ENCODE measurements at places on chromosomes 5 and 9.

- DNase-seq, result no peak
Measured at GRCh38 chr9:131306397-131307004, 17.0 kb downstream of the PLPP7 start.

GRCh38 chr9:131012023-131012334, 3.0 kb downstream of the LAMC3 start:
- no peak for DNase-seq

DNA sequence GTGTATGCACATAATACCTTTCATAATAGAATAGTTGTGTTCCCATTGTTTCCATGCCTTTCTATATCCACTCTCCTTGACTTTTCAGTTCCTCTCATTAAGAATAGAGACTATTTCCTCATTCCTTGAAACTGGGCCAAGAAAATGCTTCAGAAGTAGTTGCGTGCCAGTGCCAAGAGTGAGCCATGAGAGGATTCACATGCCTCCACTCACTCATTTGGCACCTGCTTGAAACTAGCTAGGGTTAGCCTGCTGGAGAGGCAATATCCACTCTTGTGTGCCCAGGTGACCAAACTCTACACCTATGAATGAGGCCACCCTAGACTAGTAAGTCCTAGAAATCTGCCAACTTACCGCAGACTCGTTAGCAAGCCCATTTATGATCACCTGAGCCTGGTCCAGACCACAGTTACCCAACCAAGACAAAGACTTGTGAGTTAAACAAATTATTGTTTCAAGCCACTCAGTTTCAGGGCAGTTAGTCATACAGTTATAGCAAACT, 276.3 kb downstream of the EPB41L4A start:
- DNase-seq, result no peak

GRCh38 chr5:132526974-132527564, 16.3 kb downstream of the IL5 start:
- DNase-seq, result no peak

DNA sequence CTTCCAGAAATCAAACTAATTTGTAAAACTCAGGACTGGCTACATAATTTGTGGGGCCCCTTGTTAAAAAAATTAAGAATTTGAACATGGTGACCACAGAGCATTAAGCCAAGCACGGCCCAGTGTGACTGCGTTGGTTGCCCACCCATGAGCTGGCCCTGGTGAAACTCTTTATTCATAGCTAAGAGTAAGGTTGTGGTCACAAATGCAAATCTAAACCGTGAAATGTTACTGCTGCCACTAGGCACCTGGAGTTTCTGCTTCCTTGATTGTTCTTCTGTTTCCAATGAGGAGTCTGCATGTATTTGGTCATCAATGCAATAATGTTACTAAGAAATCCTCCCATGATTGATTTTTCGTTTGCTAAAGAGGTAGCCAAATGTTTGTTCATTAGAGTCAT, 4.2 kb downstream of the GCNT1 start:
- no peak for DNase-seq

DNA sequence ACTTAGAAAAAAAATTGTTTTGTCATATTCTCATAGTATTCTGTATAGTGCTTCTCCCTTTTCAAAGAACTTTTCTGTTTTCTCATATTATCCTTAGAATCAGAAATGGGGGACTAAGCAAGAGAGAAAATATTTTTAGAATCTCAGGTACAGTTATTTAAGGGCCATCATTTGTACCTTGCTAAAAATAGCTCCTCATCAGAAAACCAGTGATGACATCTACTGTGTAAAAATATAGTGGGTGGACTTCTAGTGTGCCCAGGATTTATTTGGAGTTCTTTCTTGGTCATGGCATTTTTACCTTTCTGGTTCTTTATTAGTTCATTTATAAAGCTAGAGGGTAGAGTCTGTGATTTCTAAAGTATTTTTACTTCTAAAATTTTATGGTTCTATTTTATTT, 82.5 kb downstream of the CSNK1G3 start:
- DNase-seq, result no peak

GRCh38 chr5:173180331-173180730, 36.0 kb downstream of the BNIP1 start:
- no peak for DNase-seq

DNA sequence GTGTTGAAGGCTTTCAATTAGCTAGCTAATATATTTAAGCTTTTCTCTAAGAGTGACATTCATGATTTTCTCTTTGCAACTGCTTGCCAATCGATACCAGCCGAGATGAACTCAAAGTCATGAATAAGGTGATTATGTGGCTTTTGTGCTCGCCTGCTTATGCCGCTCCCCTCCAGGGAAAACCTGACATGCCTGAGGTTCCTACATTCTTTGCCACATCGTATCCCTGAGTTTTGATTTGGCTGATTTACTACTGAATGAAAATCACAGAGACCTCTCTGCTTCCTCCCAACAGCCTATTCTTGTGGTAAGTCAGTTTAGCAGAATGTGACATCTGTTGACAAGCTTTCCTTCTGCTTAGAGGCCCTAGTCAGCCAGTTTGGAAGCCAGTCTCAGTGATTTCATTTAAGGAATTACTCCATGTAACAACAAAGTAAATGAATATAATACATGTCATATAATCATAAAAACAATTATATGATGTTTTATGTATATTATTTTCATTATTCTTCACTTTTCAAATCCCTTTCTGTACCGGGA, 513.4 kb downstream of the CSNK1G3 start:
- no peak for DNase-seq

DNA sequence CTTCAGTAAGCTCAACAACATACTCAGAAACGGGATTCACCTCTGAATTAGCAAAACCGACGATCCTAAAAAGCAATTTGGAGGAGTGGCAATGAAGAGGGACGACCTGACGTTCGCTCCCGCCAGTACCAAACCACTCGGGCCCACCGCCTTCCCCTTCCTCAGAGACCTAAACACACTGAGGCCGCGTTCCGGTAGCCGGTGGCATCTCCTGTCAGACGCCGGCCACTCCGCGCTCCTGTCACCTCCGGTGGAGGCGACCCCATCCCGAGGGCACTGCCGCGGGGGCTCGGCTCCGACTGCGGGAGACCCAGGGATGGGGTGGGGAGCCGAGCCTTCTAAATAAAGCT, 617 bp downstream of the PPP6C start:
- no peak for DNase-seq

DNA sequence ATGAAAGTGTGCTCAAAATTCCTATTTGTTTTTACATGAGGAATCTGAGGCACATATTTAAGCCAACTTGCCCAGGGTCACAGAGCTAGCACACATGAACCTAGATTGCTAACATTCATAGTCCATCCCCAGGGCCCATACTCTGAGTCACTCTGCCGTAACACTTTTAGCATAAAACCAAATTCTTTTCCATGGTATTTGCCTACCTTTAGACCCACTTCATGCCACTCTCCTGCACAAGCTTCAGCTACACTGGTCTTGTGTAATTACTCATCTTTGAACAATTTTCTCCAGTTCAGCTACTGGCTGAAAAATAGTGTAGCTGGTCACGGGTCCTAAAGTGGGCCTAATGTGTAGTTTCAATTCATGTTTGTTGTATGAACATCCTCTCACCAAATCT, 200.7 kb downstream of the SLC12A2 start:
- DNase-seq, result no peak

DNA sequence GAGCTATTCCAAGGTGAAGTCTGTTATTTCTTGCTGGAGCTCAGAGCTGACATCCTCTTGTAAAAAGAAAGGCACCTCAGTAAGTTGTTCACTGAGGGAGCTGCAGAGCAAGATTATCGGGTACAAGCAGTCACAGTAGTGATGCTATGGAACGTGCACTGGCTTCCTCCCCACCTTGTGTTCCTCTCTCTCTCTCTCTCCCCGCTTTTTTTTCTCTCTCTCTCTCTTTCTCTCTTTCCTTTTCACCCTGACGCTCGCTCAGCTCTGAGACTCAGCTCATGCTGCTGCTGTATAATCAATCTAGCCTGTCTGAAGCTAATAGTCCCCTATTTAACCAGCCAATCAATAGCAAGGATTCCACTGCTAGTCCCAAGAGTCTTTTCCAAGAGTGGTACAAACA, 587.6 kb upstream of the CDH18 start:
- no peak for DNase-seq

DNA sequence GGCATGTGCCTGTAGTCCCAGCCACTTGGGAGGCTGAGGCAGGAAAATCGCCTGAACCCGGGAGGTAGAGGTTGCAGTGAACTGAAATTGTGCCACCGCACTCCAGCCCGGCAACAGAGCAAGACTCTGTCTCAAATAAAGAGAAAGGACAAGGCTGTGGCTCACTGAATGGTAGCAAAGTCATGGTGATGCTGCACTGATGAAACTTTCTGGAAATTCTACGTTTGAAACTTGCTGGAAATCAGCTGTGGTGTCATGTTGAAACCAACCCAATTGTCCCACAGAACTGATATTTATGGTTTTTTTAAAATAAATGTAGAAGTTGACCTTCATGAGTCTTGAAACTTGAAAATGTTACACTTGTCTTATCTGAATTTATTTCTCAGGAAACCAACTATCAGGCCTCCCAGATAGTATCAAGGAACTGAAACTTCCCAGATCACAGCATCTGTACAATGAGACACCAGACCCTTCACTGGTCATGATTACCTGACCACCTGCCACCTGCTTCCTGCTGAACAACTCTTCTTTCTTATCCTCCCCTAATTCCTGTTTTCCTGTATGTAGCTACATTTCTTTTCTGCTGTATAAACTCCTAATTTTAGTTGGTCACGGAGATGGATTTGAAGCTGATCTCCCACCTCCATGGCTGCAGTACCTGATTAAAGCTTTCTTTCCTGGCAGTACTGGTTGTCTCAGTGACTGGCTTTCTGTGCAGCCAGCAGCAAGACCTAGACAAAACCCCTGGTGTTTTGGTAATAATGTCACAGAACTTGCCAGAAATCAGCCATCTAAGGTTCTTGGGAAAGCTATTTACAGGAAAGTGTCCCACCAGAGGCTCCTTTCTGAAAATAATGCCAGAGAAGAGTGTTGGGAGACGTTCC, 5.6 kb upstream of the TBC1D13 start:
- DNase-seq, result no peak

Data from activated CD4-positive, alpha-beta T cell treated with anti-CD3 and anti-CD28 coated beads for 24 hours (primary cell).